ENCODE measurements at places on chromosomes 2 and 18. TPM values are rescaled to one million over a fixed set of nuclear protein-coding genes. Genes with fewer than 3 reads are reported as not detected.

Gene ZBTB7C
- total RNA-seq, result 13.0 TPM

Gene TUBA4B
- total RNA-seq, result not detected

Gene HOXD13
- total RNA-seq, result 0.43 TPM

Gene TRIM43
- total RNA-seq, result not detected

Gene FEV
- 51.1 TPM for total RNA-seq

Gene MREG
- 21.2 TPM for total RNA-seq

Gene SATB2
- total RNA-seq, result 3.2 TPM

Gene SIGLEC15
- 0.41 TPM for total RNA-seq

Gene MOCOS
- total RNA-seq, result 3.2 TPM

Gene SKOR2
- 0.81 TPM for total RNA-seq

DNA sequence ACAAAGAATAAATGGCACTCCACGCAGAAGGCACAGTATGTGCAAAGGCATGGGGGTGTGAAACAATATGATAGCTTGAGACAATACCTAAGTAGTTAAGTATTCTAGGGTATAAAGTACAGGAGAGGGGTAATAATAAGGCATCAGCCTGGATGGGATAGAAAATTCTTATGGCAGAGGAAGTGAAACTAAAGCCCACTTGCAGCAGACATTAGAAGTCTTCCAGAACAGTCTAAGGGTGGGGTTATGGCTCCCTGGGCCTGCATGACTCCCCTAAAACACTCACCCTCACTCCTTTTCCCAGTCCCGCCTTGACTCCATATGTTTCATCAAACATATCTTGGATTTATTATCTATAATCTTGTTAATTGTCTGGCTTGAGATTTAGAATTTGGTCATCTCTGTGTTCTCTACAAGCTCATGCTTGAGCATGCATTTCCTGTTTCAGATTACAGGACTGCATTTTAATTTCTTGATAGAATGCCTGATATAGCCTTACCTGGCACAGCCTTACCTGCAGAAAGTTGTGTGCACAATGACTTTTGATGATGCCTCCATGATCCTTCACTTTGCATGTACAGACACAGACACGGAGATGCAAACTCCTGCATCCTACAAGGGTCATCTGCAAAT is 28.5 kb upstream of the TMBIM1 start:
- DNase-seq, result no peak

- no peak for DNase-seq
Measured at GRCh38 chr2:199772035-199772976, 78.7 kb downstream of the FTCDNL1 start.

- no peak for DNase-seq
Measured at GRCh38 chr2:71799013-71799575, 345.7 kb downstream of the DYSF start.

- DNase-seq, result no peak
Measured at GRCh38 chr2:110858135-110858725, 125.9 kb downstream of the ACOXL start.

GRCh38 chr2:127080226-127080937 is 26.6 kb downstream of the BIN1 start:
- DNase-seq, result no peak

- DNase-seq, result no peak
Measured at GRCh38 chr2:20027260-20027677, 14.8 kb upstream of the MATN3 start.

GRCh38 chr2:237530472-237531433 is 35.6 kb upstream of the PRLH start:
- DNase-seq, result no peak

DNA sequence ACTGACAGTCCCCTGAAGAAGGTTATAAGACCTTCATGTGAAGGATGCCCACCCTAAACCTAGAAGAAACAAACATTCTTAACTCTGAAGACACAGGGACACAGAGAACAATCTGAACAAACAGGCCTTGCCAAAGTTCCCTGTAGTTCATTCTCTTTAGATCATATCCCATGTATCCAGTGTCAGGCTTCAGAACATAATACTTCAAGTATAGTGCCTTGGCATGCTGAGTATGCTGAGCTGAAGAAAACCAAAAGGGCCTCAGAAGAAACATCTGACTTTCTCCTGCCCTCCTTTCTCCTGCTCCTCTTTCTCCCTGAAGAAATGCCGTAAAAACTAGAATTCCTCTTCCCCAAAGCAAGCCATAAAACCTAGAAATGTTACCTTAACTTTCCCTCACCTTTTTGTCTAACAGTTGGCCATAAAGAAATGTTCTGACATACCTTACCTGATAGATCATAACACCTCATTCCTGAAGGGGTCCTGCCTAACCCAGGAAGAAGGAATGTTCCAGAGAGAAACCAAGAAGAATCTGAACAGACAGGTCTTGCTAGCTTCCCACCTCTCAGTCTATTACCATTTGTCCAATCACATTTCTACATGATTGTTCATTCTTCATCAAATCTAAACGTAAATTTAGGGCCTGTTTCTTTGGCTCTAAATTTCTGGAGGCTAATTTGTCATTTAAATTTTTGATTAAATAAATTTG is 160.1 kb upstream of the ZC3H15 start:
- no peak for DNase-seq

- no peak for DNase-seq
Measured at GRCh38 chr2:28137221-28137620, 246.7 kb downstream of the BABAM2 start.

DNA sequence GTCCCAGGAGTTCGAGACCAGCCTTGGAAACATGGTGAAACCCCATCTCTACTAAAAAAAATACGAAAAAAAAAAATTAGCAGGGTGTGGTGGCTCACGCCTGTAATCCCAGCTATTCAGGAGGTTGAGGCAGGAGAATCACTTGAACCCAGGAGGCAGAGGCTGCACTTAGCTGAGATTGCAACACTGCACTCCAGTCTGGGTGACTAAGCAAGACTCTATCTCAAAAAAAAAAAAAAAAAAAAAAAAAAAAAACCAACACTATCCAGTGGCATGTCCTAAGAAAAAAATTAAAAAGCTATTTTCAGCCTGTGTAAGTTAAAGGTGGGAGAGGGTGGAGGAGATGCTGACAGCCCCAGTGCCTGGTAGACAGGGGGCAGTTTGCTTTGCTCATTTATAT is 32.2 kb upstream of the REL start:
- no peak for DNase-seq

- DNase-seq, result no peak
Measured at GRCh38 chr2:133146893-133147292, 421.4 kb downstream of the NCKAP5 start.

DNA sequence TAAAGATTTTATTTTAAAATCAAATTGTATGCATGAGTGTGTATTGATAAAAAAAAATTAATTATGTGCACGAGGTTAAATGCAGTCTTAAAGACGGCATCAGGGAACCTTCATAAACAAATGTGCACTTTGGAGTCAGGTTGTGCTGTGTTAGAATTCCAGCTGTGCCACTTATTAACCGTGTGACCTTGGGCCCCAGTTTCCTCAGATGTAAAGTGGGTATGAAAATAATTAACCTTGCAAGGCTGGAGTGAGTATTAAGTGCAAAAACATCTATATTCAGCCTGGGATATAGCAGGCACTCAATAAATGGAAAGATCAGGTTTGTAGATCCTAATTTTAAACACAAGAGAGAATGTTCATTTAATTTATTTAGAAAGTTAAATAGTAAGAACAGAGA is 14.5 kb upstream of the MYCN start:
- no peak for DNase-seq

DNA sequence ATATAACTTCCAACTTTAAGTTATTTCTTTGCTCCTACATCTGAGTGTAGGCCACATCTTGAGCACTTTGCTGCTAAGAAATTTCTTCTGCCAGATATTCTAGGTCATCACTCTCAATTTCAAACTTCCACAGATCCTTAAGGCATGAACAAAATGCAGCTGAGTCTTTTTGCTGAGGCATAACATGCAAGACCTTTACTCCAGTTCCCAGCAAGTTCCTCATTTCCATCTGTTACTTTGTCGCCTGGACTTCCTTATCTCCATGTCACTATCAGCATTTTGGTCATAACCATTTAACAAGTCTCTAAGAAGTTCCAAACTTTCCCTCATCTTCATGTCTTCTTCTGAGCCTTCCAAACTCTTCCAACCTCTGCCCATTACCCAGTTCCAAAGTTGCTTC is 1077.3 kb upstream of the TMEFF2 start:
- no peak for DNase-seq

All from type B pancreatic cell (in vitro differentiated cells).